ENCODE measurements at places on chromosomes 6 and 20. TPM values are rescaled to one million over a fixed set of nuclear protein-coding genes. Genes with fewer than 3 reads are reported as not detected.
A peak's percentile ranks its signal among the peaks of the same experiment; 100 is the strongest.

- DNase-seq, result no peak
Measured at GRCh38 chr6:50380406-50381098, 330.8 kb upstream of the DEFB112 start.

GRCh38 chr6:148611213-148611612, 135.6 kb upstream of the UST start:
- DNase-seq, result peak; percentile 80

DNA sequence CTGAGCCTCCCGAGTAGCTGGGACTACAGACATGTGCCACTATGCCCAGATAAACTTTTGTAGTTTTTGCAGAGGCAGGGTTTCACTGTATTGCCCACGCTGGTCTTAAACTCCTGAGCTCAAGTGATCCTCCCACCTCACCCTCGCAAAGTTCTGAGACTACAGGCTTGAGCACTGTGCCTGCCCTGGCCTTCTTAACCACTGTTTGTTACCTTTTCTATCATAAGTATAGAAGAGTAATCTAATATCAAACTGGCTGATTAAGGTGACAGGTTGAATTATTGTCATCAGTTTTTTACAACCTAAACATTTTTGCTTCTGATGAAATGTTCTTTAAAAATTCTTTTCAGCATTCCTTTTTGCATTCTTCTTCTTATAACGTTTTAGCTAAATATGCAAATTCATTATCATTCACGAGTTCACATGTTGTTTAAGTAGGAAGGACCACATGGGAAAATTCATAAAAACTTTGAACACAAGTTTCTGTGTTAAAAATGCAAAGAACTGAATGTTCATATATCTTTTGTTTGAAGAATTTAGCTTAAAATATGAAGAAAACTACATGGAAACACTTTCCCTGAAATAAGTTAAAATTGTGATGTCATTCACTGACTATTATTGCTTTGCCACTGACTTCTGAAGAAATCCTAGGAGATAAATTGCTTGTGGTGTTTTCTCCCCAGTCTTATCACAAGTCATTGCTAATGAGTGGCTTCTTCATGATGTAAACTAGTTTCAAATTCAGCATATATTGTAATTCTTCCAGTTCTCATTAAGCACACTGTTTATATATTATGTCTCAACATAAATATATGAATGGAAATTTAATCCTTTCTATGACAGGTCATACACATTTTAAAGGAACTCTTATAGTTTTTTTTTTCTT, 106.7 kb downstream of the ADGRB3 start:
- DNase-seq, result no peak

DNA sequence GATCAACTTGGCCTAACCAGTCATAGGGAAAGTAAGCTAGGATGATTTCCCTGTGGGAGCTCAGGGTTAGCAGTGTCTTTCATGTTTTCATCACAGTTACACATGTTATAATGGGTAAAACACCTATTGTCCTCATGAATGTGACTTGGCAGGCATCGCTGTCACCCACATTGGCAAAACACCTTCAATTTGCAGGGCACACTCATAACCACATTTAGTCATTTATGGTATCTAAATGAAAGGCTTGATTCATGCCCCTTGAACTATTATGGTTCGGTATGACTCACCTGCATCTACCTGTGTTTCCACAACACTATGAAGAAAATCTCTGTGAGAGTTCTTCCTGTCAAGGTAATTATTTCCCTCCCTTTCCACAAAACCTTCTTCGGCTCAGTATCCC, 49.2 kb downstream of the FRK start:
- DNase-seq, result no peak

DNA sequence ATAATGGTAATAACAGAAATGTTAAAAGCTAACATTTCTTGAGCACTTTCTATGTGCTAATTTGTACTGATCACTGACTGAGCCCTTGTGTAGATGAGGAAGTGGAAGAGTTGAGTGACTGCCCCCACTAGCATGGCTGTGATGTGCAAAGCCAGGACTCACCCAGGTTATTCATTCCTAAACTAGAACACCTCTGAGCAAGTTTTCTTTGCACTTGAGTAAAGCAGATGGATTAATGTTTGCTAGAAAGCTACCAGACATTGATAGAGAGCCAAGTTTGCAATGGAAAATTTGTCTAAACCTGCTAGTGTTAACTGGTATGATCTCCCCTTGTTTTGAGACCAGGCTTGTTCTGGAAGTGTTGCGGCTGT, 467.4 kb upstream of the PLCB4 start:
- no peak for DNase-seq

Gene HLA-DRB5
- total RNA-seq, result 14.0 TPM

Gene PI16
- total RNA-seq, result 11.9 TPM

Gene SLC2A10
- total RNA-seq, result 2.7 TPM

Gene TFAP2A
- 0.54 TPM for total RNA-seq

All from cardiac septum (tissue), 1 donor.